ENCODE measurements at places on chromosomes 2 and 18.

- no peak for DNase-seq
Measured at GRCh38 chr2:129467012-129467779, 512.3 kb upstream of the RAB6C start.

GRCh38 chr2:46663614-46664013 is 184.2 kb downstream of the TMEM247 start:
- no peak for DNase-seq

- DNase-seq, result no peak
Measured at GRCh38 chr2:185787227-185788145, 48.9 kb downstream of the FSIP2 start.

DNA sequence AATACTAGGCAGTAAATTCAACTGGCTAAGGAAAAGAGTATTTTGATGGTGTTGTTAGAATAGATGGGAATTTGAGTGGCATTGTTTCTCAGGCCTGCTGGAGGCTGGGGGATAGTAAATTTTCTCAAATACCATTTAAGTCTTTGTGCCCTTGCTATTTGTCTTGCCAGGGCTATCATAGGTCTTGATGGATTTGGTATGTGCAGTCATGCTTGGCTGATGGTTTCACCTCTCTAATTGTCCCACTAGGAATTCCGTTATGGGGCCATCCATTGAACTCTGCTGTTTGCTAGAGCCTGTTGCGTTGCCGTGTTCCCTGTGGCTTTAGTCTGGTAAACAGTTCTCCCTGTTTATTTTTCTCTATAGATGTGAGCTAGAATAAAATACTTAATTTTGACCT is 438.1 kb upstream of the FAM98A start:
- DNase-seq, result no peak

DNA sequence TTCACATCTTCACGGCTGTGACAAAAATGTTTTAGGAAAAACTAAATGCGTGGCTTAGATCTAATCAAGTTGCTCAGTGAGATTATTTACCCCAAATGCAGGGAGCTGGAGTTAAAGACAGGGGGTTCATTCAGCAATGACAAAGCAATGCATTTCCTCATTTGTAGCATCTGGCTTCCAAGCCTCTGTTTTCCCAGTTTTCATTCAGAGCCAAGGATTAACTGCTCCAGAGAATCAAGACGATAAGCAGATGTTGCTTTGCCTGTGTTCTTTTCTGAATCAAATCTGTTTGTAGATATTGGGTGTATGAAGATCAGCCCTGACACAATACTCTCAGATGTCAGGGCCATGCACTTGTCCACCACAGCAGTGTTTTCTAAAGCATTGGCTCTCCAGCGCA is 147.4 kb upstream of the SIX2 start:
- DNase-seq, result no peak

GRCh38 chr2:241432824-241433448 is 75.4 kb downstream of the STK25 start:
- no peak for DNase-seq

- DNase-seq, result no peak
Measured at GRCh38 chr2:61878761-61879160, 9.7 kb downstream of the CCT4 start.

DNA sequence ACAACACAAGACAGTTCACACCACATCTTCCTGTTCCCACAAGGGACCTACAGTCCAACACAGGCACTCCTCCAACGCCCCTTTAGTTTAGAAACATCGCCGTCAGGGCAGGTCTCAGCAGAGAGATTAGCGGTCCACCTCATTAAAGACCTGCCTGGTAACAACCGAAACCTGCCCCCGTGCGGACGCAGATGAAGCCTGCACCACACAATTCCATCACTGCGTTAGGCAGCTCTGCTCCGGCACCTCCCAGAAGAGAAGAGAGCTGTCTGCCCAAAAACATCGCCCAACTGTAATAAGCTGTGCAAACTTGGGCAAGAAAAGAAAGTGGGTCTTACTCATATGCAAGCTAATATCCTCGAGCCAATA is 32.7 kb downstream of the ZNF516 start:
- DNase-seq, result no peak

GRCh38 chr2:29317077-29317517 is 201.9 kb downstream of the CLIP4 start:
- no peak for DNase-seq

- DNase-seq, result no peak
Measured at GRCh38 chr2:23412556-23413155, 27.7 kb downstream of the KLHL29 start.

- DNase-seq, result peak; percentile 24
Measured at GRCh38 chr2:148875387-148876051, 492 bp downstream of the KIF5C start.
